Adrenal gland (tissue), 19 donors: ENCODE measurements at places on chromosomes 6 and 20. TPM values are rescaled to one million over a fixed set of nuclear protein-coding genes. Genes with fewer than 3 reads are reported as not detected.

- DNase-seq: no peak
- H3K36me3 ChIP-seq: no peaks in the 10 kb centered on the region
- no peaks in the 10 kb centered on the region for H3K27me3 ChIP-seq
Measured at GRCh38 chr20:5923493-5923892, 26.8 kb downstream of the TRMT6 start.

- H3K4me1 ChIP-seq: no peaks in the 10 kb centered on the region
- H3K36me3 ChIP-seq: no peaks in the 10 kb centered on the region
- no peak for DNase-seq
- no peaks in the 10 kb centered on the region for H3K27me3 ChIP-seq
- H3K27ac ChIP-seq: no peak overlapping the region
Measured at GRCh38 chr6:90178384-90178855, 118.2 kb downstream of the BACH2 start.

DNA sequence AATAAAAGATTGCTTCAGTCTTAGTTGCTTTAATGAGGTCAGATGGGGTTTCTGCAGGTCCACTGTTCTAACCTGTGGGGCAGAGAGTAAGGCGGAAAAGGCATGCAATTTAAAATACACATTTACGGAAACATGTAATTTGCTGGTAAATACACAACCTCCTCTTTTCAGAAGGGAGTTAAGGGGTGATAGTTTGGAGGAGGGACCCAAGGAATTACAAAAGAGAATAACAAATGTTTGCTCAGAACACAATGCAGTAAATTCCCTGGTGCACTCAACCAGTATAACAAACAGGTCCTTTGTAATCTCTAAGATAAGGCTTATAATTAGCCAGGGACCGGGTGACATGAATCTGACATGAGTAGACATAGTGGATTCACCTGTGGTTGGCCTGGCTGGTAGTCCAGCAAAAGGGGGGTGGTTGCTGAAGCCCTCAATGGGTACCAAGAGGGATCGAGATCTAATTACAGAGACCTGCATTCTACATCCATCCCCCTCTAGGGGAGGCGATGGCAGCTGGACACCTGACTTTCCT lies 295.1 kb downstream of the PHACTR1 start:
- peaks cover 4% of the 10 kb centered on the region for H3K4me1 ChIP-seq
- H3K36me3 ChIP-seq: no peaks in the 10 kb centered on the region
- no peak overlapping the region for H3K4me3 ChIP-seq
- no peak for DNase-seq
- peaks cover 17% of the 10 kb centered on the region for H3K27me3 ChIP-seq

LHFPL5 gene
- total RNA-seq: not detected
